Tibial nerve (tissue), 4 donors: ENCODE measurements at places on chromosomes 11 and 22. TPM values are rescaled to one million over a fixed set of nuclear protein-coding genes. Genes with fewer than 3 reads are reported as not detected.

The MS4A4E gene
- 11.4 TPM for total RNA-seq

The PGR gene
- total RNA-seq = 4.8 TPM

The CBLIF gene
- not detected for total RNA-seq

The OR52N4 gene
- not detected for total RNA-seq

The POU2AF3 gene
- 4.4 TPM for total RNA-seq

The NLRP10 gene
- total RNA-seq = 0.60 TPM

The CDC45 gene
- total RNA-seq = not detected

The BAIAP2L2 gene
- total RNA-seq = 2.1 TPM

The OR4S2 gene
- total RNA-seq = not detected

The NEU3 gene
- total RNA-seq = 10.7 TPM

The OR56A1 gene
- not detected for total RNA-seq

The OR8K1 gene
- not detected for total RNA-seq

The CNGA4 gene
- total RNA-seq = not detected

The HTR3B gene
- total RNA-seq = not detected

The SLC2A11 gene
- total RNA-seq = 28.9 TPM

The STIP1 gene
- 109 TPM for total RNA-seq

The UBQLN3 gene
- 1.5 TPM for total RNA-seq

The KRTAP5-7 gene
- total RNA-seq = 1.3 TPM

The UBQLNL gene
- 1.2 TPM for total RNA-seq

The PHLDB1 gene
- 310 TPM for total RNA-seq

The OLFML1 gene
- 13.1 TPM for total RNA-seq

The SLC22A9 gene
- total RNA-seq = not detected

The USP2 gene
- total RNA-seq = 13.5 TPM

The C11orf91 gene
- total RNA-seq = not detected

The CECR2 gene
- 3.6 TPM for total RNA-seq
